ENCODE measurements at places on chromosomes 2 and 18.

- no peak for DNase-seq
- no peak overlapping the region for H3K27ac ChIP-seq
- H3K27me3 ChIP-seq: peaks cover 43% of the 10 kb centered on the region
- no peaks in the 10 kb centered on the region for H3K4me1 ChIP-seq
- no peak overlapping the region for H3K4me3 ChIP-seq
Measured at GRCh38 chr2:67476809-67477790, 80.0 kb downstream of the ETAA1 start.

DNA sequence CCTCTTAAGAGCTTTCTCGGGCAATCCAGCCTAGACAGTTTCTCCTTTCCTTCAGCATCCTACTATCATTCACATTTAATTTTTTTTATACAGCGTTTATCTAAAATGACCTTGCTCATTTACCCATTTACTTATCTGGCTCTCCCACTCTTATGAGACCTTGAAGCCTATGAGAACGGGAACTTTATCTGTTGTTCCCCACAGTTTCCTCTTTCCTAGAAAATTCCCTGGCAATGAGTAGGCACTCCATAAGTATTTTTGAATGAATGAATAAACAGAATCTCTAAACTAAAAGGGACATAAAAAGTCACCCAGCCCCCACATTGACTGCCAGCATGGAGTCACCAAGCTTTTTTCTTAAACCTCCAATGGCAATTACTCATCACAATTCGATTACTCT lies 353.2 kb downstream of the METTL4 start:
- no peak overlapping the region for H3K27ac ChIP-seq
- peaks cover 2% of the 10 kb centered on the region for H3K4me1 ChIP-seq
- peaks cover 27% of the 10 kb centered on the region for H3K27me3 ChIP-seq
- DNase-seq: no peak
- H3K36me3 ChIP-seq: no peaks in the 10 kb centered on the region
- H3K4me3 ChIP-seq: no peak overlapping the region

- no peak overlapping the region for H3K27ac ChIP-seq
- no peaks in the 10 kb centered on the region for H3K36me3 ChIP-seq
- H3K4me1 ChIP-seq: no peaks in the 10 kb centered on the region
- H3K27me3 ChIP-seq: peaks cover 6% of the 10 kb centered on the region
- no peak overlapping the region for H3K4me3 ChIP-seq
Measured at GRCh38 chr2:199716807-199717586, 134.0 kb downstream of the FTCDNL1 start.

DNA sequence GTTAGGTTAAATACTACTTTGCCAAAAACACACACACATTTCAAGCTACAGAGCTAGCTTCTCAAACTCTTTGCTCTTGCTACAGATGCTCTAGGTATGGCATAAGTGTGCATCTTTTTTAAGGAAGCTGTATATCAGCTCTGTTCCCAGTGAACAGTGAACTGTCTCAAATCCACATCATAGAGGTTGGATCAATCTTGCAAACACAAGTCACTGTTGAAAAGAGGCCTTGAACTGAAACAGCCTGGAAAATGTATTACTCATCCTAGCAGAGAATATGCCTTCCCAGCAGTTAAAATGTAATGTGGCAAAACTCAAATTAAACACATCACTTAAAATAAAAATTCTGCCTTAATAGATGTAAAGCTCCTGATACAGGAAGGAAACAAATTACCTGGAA lies 151.8 kb downstream of the WDPCP start:
- no peaks in the 10 kb centered on the region for H3K4me1 ChIP-seq
- no peaks in the 10 kb centered on the region for H3K36me3 ChIP-seq
- DNase-seq: no peak
- no peak overlapping the region for H3K4me3 ChIP-seq

GRCh38 chr18:293536-293935 lies 25.7 kb upstream of the THOC1 start:
- H3K27me3 ChIP-seq: peaks cover 19% of the 10 kb centered on the region
- H3K4me3 ChIP-seq: no peak overlapping the region
- H3K27ac ChIP-seq: no peak overlapping the region
- H3K4me1 ChIP-seq: no peaks in the 10 kb centered on the region

Measured in T-helper 17 cell (primary cell).